BE2C (cell line): ENCODE measurements at places on chromosomes 16 and 17.
A peak's percentile ranks its signal among the peaks of the same experiment; 100 is the strongest.

DNA sequence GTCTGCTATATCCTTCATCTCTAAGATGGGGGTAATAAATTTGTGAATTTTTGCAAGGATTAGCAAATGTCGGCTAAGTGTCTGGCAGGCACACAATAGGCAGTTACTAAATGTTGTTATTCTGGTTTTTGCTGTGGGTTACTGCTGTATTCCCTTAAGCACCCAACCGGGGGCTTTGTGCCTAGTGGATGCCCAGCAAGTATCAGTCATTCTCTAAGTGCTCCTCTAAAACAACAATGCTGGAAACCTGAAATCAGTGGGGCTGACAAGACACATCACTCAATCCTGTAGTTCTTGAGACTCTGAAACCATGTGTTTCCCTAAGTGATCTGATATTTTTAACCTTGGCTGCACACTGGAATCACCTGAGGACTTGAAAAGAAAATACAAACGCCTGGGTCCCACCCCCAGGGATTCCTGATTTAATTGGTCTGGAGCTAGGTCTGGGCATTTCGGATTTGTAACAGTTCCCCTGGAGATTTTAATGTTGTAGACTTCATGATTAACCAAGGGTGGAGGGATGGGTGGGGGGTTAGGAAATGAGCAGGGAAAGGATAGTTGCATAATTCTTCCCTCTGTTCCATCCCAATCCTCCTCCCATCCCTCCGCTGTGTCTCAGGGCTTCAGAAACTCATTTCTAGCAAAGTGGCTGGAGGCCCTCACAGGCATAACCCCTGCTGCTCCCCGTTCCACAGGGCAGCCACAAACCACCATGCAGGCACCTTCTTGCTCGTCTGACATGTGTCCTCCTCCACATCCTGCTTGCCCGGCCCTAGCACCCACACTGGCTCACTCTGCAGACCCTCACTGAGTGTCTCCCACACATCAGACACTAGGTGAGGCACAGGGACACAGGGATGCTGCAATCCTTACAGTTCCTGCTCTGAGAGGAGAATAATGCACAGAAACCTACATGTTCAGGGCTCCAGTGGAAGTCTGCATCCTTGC, 61.7 kb upstream of the LYRM9 start:
- DNase-seq, result no peak

- DNase-seq, result no peak
These were observed 878 bp downstream of the KRT10 start for GRCh38 chr17:40821536-40821935.

GRCh38 chr17:64622931-64623654, 39.0 kb downstream of the SMURF2 start:
- DNase-seq, result no peak

GRCh38 chr17:11719856-11720255, 121.6 kb downstream of the DNAH9 start:
- DNase-seq, result no peak

DNA sequence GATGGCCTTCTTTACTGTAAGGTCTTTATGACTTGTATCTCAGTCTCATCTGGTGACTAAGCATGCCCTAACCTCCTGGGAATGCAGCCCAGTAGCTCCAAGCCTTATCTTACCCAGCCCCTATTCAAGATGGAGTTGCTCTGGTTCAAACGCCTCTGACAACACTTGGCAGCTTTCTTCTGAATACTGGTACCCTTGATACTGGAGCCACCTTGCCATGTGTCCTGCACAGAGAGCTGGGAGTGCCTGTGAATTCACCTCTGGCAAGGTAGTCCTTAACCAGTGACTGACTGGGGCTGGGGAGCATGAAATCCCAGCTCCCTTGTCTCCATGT, 17.2 kb downstream of the NUDT7 start:
- DNase-seq, result no peak

DNA sequence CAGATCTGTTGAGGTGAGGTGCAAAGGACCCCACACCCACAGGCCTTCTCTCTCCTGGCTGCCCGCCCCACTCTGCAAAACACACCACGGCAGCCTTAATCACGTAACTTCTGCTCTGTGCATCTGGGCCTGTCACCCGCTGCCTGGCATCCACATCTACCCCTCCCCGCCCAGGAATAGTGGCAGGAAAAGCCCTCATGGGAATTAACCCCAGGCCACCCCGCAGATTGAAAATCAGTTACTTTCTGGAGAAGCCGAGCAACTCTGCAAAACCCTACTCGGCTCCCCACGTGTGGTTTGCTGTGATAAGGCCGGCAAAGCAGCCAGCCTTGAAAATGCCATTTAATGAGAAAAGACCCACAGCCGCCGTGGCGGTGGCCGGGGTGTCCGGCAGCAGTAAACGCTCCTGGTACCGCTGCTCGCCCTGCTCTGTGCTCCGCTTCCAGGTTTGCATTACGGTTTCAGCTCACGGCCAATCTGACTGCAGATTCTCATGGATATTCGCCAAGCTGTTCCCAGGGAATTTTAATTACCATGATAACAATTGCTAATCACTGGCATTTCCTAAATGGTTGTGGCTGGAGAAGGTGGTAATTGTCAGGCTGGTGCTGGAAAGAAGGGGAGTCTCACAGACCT, 78.0 kb upstream of the DOC2B start:
- DNase-seq, result no peak

GRCh38 chr16:88905563-88905962, 39.1 kb upstream of the PABPN1L start:
- peak; percentile 59 for DNase-seq

DNA sequence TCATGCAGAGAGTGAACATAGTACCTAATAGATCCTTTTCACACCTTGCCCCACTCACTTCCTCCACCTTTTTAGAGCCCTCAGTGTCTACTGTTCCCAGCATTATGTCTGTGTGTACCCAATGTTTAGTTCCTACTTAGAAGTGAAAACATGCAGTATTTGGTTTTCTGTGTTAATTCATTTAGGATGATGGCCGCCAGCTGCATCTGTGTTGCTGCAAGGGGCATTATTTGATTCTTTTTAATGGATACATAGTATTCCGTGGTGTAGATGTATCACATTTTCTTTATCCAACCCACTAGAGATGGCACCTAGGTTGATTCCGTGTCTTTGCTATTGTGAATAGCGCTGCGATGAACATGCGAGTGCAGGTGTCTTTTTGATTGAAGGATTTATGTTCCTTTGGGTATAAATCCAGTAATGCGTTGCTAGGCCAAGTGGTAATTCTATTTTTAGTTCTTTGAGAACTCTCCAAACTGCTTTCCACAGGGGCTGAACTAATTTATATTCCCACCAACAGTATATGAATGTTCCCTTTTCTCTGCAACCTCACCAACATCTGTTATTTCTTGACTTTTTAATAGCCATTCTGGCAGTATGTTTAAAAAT, 47.1 kb downstream of the HLF start:
- no peak for DNase-seq

DNA sequence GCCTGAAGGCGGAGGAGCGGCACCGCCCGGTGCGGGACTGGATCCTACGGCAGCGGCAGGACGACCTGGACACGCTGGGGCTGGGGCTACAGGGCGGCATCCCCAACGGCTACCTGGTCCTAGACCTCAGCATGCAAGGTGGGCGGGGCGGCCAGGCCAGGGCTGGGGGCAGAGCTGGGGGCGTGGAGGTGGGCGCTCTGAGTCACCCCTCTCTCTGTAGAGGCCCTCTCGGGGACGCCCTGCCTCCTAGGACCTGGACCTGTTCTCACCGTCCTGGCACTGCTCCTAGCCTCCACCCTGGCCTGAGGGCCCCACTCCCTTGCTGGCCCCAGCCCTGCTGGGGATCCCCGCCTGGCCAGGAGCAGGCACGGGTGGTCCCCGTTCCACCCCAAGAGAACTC, 7.9 kb downstream of the MSLN start:
- no peak for DNase-seq

- DNase-seq, result no peak
These were observed 3.3 kb downstream of the ERAL1 start for GRCh38 chr17:28857905-28858800.

GRCh38 chr17:42818379-42818778, 5.7 kb downstream of the BECN1 start:
- no peak for DNase-seq

GRCh38 chr16:88461331-88462269, 8.5 kb downstream of the ZFPM1 start:
- DNase-seq, result no peak

DNA sequence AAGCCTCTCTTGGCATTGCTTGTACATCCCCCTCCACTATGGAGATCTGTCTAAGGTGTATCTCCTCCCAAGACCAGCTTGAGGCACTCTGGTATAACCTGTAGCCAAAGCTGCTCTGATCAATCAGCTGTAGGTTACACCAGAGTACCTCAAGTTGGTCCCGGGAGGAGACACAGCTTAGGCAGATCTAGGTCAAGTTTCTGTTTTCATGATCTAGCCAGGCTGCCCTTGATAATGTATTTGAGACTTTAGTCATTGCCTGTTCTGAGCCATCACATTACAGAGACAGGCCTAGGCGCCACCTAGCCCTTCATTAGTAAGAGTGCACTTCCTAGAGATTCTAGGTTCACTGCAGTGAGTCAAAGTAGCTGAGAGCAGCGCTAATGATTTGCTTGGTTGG, 31.4 kb downstream of the ASGR1 start:
- DNase-seq, result no peak

DNA sequence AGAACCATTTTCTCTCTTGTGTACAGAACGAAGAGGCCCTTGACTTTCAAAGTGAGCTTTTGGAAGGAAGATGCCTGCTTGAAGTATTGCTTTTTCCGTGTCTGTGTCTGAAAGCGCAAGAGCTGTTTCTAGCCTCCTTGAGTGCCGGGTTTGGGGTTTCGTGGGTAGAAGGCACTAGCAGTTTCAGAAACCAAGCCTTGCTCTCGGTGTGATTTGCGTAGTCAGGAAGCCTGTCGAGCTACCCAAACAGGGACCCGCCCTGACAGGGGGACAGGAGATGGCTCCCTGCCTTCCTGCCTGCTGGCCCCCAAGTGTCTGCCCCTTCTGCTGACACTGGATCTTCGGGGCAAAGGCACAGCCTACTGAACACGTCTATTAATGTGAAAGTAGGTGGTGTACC, 322.0 kb downstream of the MAF start:
- no peak for DNase-seq

GRCh38 chr16:80846680-80847079, 42.3 kb upstream of the CDYL2 start:
- no peak for DNase-seq

DNA sequence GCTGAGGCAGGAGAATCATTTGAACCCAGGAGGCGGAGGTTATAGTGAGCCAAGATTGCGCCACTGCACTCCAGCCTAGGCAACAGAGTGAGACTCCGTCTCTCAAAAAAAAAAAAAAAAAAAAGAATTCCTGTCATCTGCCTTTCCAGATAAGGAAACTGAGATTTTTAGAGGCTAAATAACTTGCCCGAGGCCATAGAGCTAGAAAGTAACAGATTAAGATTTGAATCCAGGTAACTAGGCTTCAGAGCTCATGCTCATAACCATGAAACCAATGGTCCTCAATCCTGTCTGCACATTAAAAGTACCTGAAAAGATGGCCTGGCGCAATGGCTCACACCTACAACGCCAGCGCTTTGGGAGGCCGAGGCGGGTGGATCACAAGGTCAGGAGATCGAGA, 9.5 kb downstream of the NCBP3 start:
- DNase-seq, result no peak

- peak; percentile 75 for DNase-seq
These were observed 22.4 kb downstream of the C17orf75 start for GRCh38 chr17:32319548-32319905.

DNA sequence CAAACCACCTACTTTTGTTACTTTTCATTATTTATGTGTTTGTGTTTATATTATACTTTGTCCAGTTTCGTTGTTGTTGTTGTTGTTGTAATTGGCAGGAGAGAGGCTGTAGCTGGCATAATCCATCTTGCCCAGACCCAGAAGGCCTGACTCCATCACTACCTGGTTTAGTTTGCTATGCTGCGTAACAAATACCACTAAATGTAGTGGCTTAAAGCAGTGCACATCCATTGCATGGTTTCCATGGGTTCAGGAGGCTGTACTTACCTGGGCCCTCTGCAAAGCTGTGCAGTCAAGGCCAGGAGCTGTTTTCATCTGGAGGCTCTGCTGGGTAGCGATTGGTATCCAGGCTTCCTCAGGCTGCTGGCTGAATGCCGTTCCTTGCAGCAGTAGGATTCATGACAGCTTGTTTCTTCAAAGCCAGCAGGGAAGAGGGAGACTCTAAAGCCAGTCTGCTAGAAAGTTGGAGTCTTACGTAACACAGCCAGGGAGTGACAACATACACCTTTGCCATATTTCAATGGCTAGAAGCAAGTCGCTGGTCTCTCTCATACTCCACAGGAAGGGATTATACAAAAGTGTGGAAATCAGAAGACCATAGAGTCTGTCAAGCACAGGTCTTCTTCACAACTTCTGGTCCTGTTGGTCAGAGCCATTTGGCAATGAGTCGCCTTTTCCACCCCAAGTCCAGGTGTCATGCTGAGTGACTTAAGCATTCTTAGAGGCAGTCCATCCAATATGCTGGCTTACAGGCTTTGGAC, 41.1 kb downstream of the TNRC6C start:
- no peak for DNase-seq
